Fibroblast of skin of scalp (primary cell): ENCODE measurements at places on chromosomes 5 and 9.

DNA sequence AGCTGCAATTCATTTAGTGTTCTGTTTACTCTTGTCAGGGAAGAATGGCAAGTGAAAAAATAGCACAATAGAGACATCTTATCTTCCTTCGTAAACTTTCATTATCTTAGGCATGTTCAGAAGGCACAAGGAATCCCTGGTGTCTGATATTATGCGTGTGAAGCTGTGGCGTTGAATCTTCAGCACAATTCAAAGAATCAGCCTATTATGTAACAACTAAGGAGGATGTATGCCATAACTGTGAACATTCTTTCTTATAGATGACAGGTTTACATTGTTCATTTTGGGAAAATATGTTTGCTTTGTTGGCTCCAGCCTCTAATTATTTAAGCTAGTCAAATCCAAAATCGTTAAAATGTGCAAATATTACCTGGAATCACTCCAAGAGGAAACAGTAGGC lies 446.1 kb downstream of the ANXA1 start:
- no peak for DNase-seq

GRCh38 chr5:178794433-178794832 lies 64.0 kb upstream of the ZNF354A start:
- DNase-seq: no peak

DNA sequence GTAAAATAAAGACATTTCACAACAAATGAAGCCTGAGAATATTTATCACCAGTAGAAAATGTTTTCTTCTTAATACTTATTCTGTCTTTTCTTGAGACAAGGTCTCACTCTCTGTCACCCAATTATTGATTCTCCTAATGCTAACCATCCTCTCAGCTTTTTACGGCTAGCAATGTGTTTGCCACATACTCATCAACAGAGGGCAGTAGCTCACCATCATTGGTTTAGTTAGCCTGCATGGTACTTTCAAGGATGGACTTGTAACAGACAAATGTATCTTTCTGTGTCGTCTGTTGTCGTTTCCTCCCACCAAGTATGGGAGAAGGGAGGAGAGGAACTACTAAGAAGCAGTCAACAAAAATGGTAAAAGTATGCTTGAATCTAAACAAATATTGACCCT lies 5.9 kb upstream of the ACO1 start:
- DNase-seq: peak; percentile 76

DNA sequence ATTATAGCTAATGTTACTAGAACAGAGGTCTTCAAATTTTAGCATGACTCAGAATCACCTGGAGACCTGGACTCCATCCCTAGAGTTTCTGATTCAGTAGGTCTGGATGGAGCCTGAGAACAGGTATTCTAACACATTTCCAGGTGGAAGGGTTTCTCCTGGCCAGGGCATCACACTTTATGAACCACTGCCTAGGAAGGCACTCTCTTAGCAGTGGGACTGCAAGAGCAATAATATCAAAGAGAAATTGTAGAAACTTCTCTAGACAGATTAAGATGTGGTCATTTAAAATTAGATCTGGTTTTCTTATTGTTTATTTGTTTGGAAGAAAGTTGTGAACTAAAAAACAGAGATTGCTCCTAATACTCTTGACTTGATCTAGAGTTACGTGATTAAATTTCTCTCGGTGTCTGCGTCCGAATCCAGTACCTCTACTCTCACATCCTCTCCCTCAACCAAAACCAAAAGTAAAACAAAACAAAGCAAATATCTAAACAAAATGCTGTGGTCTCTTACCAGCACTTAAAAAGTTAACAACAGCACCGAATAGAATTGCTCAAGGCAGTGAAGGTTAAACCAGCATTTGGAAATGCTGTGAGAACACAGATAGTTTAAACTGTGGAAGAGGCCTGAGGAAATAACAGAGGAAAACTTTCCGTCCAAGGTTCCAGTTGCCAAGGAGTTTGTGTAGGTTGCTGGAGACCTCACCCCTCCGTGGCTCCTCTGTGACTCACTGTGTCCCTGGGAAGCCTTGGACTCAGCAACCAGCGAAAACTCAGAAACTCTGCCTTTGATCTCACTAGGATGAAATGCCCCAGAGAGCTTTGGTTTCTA lies 193.4 kb downstream of the ARRDC3 start:
- peak; percentile 73 for DNase-seq

- DNase-seq: no peak
Measured at GRCh38 chr5:150397782-150398721, 14.7 kb downstream of the CD74 start.

GRCh38 chr9:16318516-16319060 lies 551.9 kb downstream of the BNC2 start:
- no peak for DNase-seq
